ENCODE measurements at places on chromosomes 4 and X.
A peak's percentile ranks its signal among the peaks of the same experiment; 100 is the strongest.

DNA sequence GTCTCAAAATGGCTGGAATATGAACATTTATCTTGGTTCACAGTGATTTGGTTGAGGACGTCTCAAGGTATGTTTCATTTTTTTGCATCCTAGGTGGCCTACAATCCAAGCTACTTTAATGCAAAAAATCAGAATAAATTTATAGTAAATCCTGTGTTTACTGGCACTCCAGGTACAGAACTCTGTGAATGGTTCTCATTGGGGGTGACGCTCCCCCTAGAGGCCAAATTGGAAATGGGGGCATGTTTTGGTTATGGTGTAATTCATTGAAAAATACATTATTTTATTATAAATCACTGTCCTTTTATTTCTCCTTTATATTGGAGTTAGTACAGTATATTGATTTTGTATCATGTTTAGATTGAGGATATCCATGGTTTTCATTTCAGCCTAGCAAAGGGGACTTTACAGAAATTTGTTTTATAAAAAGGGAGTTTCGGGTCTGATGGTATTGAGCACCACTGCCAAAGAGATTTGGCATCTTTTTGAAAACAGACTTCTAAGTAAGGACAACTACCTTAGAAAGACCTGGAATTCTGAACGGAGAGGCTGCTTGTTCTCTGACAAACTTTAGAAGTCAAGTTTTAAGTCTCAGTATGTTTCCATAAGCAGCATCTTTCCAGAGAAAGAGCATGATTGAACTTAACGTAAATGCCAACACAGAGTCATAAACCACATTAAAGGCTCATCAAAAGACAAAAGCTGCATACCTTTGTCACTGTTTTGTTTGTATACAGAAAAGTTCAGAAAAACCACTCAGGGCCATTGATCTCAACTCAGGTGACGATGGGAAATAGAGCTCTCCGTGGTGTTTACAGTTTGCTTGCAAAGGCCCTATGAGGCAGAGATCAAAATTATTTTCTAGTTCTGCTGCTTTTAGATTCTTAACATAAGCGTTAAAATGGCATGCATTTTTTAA lies 19.4 kb downstream of the MTM1 start:
- peak; percentile 49 for DNase-seq

DNA sequence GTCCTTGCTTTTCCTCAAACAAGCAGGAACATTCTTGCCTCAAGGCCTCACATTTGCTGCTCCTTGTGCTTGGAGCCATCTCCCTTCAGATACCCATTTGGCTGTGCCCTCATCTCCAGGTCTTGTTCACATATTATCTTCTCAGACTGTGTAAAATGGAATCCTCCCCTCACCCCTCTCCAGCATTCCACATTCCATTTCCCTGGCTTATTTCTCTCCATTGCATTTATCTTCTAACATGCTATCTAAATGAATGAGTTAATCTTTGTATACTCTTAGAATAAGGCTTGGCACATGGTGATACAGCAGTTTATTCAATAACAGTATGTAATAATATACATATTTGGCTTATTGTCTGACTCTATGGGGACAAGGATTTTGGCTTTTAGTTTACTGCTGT lies 8.8 kb upstream of the GALNT7 start:
- DNase-seq, result no peak

- DNase-seq, result no peak
These were observed 38.4 kb downstream of the TBL1X start for GRCh38 chrX:9503261-9503660.

GRCh38 chrX:117744958-117745357 lies 371.7 kb downstream of the KLHL13 start:
- DNase-seq, result no peak

- no peak for DNase-seq
These were observed 12.6 kb downstream of the TAF1 start for GRCh38 chrX:71378732-71379131.

DNA sequence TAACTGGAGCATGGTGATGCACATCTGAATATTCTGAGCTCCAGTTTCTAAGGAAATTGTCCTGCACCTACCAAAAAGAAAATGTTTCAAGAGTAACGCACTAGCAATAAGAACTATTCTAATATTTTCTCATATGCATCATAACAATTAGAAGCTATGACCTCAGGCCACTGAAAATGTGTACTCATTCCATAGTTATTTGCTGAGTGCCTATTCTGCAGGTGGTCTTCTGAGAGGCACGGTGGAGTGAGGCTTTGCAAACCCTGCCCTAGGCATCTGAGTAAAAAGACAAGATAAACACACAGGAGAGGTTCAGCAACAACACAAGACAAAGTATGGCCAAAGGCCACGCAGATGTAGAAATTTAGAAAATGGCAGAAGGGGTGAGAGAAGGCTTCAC lies 23.7 kb downstream of the SLC10A6 start:
- no peak for DNase-seq

GRCh38 chrX:24646745-24647182 lies 383 bp downstream of the PCYT1B start:
- DNase-seq, result no peak

DNA sequence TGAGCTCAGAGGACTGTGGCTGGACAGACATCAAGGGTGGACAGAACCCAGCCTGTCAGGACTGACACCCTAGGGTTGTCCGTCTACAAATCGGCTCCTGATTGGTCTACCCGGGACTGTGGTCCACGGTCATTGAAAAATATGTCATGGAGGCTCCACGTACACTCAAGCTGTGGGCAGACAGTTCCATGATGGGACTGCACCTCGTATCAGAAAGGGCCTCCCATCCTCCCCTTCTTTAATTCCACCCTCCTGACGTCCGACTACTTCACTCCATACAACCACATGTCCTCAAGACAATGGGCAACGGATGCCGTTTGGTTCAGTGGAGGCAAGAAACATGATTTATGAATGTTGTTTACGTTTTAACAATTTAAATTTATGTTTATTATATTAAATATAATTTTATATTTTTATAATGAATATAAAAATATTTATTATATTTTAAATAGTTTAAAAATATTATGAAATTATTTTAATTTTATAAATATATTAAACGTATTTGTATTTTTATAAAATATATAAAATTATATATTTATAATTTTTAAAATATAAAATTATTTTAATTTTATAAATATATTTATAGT lies 58.0 kb upstream of the SHOX start:
- no peak for DNase-seq

DNA sequence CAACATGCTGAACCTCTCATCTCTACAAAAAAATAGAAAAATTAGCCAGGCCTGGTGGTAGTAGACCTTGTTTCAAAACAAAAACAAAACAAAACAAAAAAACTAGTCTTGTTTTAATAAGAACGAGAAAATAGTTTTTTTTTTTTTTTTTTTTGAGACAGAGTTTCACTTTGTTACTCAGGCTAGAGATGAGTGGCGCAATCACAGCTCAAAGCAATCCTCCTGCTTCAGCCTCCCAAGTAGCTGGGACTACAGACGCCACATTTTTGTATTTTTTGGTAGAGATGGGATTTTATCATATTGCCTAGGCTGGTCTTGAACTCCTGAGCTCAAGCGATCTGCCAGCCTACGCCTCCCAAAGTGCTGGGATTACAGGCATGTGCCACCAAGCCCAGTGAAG lies 47.7 kb upstream of the UGDH start:
- no peak for DNase-seq

- no peak for DNase-seq
These were observed 36.0 kb upstream of the COX7B2 start for GRCh38 chr4:46945062-46945461.

GRCh38 chr4:61427818-61428495 lies 227.8 kb downstream of the ADGRL3 start:
- DNase-seq, result no peak

DNA sequence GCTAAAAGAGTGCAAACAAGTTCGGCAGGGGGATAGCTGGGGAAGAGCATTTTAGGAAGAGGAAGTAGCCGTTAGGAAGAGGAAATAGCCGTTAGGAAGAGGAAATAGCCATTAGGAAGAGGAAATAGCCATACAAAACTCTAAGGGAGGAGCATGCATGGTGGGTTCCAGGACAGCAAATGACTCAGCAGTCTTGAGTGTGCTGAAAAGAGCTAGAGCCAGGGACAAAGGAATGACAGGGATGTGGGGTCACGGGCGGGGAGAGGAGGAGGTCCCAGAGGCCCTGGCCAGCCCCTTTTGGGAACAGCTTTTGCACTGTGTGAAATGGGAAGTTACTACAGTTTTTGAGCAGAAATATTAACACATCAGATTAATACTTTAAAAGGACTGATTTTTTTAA lies 882.6 kb downstream of the TRIML1 start:
- DNase-seq, result no peak

DNA sequence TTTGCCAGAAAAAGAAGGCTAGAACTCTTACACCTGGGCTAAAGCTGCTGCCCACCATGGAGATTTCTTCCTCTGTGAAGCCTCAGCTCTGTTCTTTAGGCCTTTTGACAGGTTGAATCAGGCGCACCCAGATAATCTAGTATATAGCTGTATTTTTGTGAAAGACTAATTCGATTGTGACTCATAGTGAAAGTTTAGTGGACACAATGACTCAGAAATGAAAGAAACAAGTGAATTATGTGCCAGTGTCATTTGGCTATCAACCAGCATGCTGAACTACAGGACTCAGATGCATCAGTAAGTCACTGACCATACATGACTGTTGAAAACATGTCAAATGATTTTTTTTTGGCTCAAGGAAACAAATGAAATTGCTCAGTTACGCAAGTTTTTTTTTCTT lies 425.4 kb downstream of the SLITRK2 start:
- no peak for DNase-seq

DNA sequence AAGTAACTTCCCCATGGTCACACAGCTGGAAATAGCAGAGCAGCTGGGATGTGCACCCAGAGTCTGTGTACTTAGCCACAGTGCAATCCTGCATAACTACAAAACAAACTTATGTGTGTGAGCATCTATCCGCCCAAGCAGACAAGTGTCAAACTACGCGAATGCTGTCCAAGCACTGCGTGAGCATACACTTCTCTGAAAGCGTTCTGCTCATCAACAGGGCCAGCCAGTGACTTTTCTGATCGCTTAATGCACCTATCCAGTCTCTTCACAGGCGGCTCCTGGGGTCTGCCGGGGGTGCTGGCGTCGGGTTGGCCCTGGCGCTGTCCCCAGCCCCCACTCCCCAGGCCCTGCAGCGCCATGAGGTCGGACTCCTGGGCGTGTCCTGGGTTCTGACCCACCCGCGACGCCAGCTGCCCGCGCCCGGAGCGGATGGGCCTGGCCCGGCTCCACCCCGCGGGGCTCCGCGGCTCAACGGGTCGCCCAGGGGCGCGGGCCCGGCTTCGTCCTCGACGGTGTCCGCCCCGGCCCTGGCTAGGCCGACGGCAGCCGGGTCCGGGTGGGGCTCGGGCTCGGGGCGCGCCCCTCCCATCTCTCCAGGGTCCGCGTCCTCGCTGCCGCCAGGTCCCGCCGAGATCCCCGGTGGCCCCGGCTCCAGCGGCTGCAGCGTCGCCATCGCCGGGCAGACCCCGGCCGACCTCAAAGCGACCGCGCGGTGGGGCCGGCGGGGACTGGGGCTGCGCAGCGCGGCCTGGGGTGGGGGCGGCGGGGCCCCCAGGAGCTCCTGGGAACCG lies 1.3 kb upstream of the ZNF141 start:
- DNase-seq, result no peak

GRCh38 chr4:87174672-87175071 lies 45.7 kb downstream of the KLHL8 start:
- DNase-seq, result no peak

DNA sequence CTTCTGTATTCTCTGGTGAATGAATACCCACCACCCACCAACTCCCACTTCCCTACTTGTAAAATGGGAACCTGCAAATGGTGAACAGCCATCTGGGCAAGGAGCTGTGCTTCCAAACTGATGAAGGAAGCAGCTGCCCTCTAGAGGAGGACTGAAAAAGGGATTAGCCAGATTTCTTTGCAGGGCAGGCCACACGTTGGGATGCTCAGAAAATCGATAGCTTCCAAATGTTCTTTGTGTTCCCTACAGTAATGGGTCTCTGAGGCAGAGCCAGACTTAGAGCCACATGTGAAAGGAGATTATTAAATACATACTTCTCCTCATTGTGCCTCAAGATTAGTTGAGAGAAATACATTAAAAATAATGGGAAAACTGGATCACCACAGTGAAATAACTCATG lies 39.3 kb upstream of the LPAR4 start:
- no peak for DNase-seq

DNA sequence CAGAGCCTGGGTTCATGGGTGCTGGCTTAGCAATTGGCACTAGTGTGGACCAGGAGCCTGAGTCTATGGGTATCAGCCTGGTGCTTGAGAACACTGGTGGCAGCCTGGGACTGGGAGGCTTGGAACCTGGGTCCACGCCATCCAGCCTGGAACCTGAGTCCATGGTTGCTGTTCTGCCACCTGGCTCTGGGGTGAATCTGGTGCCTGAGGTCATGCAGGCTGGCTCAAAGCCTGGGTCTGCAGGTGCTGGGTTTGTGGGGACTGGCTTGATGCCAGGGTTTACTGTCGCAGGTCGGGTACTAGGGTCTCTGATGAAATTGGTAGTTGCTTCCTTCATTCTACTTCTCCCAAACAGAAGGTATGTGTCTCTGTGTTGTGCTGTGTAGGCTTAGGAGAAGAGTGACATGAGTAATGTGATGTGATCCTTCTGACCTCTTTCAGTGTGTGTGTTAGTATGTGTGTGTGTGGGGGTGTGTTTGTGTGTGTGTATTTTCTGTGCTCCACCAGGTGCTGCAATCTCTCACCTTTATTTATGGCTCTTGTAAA lies 517.0 kb upstream of the EPHA5 start:
- DNase-seq, result no peak

DNA sequence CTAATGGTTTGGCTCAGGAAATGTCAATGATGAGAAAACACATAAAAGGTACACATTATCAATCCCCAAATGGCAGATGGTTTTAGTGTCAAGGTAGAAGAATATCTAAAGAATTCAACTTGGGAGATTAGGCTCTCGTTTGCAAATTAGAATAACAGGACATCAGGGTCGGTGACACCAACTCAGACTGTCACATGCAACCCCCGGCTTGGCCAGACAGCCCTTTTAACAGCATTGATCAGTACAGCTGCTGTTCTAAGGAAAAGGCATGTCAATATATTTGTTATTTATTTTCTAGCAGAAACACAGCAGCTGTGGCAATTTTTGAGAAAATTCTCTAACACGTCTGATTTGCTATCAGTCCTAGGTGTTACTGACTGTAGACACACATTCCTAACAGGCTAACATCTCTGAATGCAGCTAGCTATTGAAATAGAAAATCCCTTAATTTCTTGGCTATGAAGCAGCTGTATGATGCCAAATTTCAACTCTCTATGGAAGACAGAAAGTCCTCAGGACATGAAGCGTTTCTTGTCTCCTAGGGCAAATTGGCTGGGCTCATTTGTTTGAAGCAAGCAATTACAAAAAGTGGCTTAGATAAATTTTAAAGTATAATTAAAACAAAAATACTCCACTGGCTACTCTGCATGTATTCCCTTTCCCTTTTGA lies 269.0 kb upstream of the CXXC4 start:
- DNase-seq, result no peak

Measured in activated CD4-positive, alpha-beta T cell treated with anti-CD3 and anti-CD28 coated beads for 48 hours (primary cell).